ENCODE measurements at places on chromosomes 2 and 18.

- DNase-seq = no peak
Measured at GRCh38 chr2:2292381-2292780, 38.7 kb downstream of the MYT1L start.

DNA sequence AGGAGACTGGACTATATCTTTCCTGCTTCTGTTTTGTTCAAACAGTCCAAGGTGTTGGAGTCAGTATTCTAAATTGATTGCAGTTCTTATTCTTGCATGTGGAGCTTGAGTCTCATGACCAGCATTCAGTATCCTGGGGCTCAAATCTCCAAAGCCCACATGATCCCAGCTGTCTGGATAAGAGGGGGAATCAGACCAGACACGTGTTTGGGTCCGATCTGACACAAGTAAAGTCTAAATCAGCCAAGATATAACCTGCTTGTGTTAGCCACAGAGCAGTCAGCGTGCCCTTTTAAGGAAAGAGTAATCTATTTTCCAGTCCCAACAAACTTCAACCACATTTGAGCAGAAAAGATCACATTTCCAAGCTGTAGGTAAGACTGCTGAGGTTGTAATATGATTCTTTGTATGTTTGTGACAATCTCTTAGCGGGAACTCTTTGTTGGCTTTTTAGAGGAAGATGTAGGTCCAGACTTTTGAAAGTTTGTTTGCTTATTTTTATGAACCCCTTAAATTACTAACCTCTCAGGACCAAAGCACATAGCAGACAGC lies 334.6 kb downstream of the SLC4A3 start:
- DNase-seq = peak; percentile 27

DNA sequence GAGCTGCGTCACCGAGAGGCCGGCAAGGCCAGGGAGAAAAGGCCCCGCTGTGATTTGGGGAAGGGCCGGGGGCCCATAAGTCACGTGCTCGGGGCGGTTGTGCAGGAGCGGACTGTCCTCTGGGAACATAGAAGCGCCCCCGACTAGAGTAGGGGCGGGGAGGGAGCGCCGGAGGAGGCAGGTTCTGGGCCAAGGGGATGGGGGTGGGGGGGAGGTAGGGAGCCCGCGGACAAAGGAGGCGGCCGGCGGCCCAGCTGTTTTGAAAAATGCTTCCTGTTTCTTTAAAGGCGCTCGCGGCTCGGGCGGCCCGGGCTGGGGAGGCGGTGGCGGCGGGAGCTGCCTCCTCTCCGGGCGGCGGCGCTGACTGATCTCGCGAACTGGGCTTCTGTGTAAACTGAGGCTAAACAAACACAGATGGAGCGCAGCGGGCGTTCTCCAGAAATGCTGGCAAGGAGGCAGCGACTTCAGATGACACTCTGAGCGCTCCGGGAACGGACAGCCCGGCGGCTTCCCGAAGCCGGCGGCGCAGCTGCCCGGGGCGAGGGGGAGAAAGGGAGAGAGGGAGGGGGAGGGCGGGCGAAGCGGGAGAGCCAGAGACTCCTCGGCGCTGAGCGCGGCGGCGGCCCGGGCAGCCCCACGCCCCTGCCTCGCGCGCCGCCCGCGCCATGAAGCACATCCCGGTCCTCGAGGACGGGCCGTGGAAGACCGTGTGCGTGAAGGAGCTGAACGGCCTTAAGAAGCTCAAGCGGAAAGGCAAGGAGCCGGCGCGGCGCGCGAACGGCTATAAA lies at the start of gene ATOH8:
Gene ATOH8 (plus strand): TSS at position 467 of the 788 bp plus-strand sequence. CDS start 199 bp downstream, at position 666.
- peak; percentile 86 for DNase-seq

DNA sequence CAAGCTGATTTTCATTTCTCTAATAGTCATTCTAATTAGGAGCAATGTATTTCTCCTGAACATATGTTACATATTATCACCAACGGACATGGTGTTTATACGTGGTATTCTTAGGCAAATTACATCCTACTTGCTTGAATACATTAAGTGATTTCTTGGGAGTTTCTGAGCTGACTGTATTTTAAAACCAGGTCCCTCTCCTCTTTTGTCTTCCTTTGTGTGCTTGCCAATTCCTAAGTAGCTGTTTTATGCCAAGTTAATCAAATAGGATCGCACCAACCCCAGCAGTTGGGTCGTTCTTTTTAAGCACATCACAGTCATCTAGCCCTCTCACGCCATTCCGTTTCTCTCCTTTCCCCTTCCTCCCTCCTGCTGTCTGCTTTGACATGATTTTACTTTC lies 75.4 kb upstream of the MAP2 start:
- DNase-seq = no peak

DNA sequence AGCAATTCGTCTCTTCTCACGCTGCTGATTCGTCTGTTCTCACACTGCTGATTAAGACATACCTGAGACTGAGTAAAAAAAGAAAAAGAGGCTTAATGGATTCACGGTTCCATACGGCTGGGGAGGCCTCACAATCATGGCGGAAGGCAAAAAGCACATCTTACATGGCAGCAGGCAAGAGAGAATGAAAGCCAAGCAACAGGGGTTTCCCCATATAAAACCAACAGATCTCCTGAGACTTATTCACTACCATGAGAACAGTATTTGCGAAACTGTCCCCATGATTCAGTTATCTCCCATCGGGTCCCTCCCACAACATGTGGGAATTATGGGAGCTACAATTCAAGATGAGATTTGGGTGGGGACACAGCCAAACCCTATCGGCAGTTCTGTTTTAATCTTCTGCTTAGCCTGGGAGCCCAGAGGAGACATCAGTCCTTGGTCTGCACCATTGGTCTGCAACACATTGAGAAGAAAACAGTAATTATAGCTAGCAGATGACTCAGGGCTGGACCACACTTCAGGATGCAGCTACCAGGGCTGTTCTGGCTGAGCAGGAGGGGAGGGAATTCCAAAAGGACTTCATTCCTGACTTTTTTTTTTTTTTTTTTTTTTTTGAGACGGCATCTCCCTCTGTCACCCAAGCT lies 69.4 kb downstream of the CABLES1 start:
- no peak for DNase-seq

DNA sequence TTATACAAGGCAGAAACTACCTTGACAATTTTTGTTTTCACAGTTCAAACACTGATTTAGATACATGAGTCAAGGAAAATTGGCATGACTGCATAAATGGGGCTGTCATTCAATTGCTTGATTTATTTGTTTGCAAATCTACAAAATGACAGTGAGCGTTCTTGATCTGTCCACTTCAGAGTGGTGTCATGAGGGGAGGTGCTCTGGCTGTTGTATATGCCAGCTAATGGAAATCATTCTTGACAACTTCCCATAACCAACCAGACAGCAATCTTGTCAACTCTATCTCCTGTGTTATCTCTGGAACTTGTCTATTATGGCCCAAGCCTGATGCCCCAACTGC lies 120.6 kb upstream of the UGP2 start:
- DNase-seq = peak; percentile 8

DNA sequence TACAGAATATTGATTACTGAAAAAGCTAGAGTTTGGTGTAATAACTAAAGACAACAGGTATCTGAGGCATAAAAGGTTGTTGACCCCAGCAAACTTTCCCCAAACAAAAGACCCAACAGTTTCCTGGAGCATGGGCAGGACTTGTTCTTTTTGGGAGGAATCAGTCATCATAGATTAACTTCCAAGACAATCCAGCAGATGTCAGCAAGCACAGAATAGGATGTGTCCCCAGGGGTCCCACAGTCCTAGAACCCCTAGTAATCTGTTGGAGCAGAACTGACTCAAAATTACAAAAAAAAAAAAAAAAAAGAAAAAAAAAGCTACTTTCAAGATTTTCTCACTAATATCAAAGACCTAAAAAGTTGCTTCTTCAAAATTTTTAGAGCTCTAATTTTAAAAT lies 564.7 kb upstream of the SLC39A10 start:
- DNase-seq = no peak

GRCh38 chr2:111711270-111711669 lies 172.7 kb downstream of the ANAPC1 start:
- no peak for DNase-seq
